Left forelimb (tissue), 1 donor: ENCODE measurements at places on chromosomes 7 and 10.

DNA sequence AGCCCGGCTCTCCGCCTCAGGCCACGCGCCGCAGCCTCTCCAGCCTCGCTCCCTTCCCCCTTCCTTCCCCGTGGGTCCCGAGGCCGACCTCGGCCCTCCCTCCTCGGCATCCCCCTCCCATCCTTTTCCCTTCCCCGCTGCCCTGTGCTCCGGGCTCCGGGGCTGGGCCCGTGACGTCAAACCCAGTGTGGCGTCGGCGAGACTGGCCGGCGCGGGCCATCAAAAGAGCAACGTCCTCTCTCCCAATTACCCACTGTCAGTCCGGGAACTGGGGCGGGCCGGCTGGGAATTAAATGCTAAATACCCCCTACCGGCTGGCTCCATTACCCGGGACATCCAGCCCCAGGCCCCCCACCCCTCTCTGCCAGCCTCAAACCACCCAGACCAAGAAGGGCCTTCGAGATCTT, 2.6 kb upstream of the GATA3 start:
- DNase-seq: no peak

DNA sequence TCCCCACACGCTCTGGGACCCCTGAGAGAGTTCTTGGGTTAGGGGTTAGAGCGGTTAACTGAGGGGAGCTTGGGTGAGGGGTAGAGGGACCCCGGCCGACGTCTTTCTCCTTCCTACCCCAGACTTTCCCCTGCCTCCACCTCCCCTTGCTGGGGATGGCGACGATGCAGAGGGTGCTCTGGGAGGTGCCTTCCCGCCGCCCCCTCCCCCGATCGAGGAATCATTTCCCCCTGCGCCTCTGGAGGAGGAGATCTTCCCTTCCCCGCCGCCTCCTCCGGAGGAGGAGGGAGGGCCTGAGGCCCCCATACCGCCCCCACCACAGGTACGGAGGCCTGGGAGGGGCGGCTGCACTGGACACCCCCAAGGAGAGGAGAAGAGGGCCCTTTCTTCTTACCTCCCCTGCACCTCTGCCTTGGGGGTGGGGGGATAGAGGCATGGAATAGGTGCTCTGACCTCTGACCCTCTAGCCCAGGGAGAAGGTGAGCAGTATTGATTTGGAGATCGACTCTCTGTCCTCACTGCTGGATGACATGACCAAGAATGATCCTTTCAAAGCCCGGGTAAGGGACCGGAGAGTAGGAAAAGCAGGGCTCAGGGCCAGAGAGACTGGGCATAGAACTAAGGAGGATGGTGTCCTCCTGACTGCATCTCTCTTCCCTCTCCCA, 1.1 kb downstream of the ZYX start:
- DNase-seq: no peak

GRCh38 chr7:133234961-133235875, 17.7 kb upstream of the EXOC4 start:
- no peak for DNase-seq

GRCh38 chr10:2294739-2295138, 557.4 kb upstream of the ADARB2 start:
- no peak for DNase-seq

- DNase-seq: no peak
These were observed 3.8 kb upstream of the IL6 start for GRCh38 chr7:22723181-22723601.

DNA sequence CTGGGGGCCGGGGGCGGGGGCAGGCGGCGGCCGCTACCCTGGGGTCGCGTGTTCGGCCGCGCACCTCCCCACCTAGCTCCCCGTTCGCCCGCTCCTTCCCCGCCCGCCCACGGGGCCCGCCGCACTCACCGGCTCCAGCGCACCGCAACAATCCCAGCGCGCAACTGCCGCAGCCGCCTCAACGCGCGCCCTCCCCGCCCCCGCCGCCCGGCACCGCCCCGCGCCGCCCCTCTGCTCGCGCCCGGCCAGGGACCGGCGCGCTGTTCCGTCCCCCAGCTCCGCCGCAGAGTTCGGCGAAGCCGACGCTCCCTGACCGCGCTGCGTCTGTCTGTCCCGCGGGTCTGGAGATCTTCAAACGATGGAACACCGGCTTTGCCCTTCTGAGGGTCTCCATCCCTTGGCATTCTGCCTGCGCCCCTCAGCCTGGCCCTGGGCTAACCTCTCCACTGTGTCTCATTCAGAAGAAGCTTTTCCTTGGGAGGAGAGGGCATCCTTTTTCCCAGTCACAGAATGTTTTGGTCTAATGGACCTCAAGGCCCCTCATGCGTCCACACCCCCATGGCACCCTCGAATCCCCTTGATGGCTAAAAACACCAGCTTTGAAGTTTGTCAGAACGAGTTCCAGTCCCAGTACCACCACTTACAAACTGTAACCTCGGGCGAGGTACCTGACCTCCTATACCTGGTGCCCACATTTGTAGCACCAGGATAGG, at the start of gene NT5C2:
Gene NT5C2, minus strand, starts transcription at position 166 of the 713 bp plus-strand sequence. CDS start 18,314 bp downstream, outside the sequence.
- DNase-seq: peak; percentile 90

- DNase-seq: no peak
These were observed 177.9 kb downstream of the PDE1C start for GRCh38 chr7:31892099-31892829.

DNA sequence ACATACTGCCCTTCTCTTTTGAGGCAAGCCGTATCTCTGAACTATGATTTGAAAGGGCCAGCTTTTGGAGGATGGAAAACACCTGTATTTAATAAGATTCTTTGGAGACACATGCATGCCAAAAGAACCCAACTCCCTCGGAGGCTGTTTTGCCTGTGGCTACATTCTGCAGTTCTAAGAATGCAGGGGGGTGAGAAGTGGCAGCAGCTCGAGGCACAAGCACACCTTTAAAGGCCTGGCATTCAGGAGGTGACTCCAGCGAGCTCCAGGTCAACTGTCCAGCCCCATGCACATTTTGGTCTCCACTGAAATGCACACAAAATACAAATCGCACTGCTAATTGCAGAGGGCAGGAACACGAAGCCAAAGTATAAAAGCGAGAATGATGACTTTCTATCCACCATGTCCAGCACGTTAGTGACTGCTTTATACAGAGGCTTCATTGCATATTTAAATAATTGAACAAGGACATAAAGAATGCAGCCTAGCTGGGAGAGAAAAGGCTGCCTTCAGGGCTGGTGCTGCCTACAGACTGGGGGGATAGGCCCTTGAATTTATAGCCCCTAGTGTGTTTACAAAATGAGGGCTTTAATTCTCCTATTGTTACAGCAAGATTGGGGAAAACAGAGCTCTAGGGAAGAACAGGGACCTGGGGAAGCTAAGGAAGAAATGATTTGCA, 359.3 kb downstream of the PLXNA4 start:
- DNase-seq: no peak

- DNase-seq: no peak
These were observed 116.0 kb downstream of the SLIT1 start for GRCh38 chr10:97069576-97070362.

- DNase-seq: no peak
These were observed 23.9 kb downstream of the OPALIN start for GRCh38 chr10:96334616-96335526.

DNA sequence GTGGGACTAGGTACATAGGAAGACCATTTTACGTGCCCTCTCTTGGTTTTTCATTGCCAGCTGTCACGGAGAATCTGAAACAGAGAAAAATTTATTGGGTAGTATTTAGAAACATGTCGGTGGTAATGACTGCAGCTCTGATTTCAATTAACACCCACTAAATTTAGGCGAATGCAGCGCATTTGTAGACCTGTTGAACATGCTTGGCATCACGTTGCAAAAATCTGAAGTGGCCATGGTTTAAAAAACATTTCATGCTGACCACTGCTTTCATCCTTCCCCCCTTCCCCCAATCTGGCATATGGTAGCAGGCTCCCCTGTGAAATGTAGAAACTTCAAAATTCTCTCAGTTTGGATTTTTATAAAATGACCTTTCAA, 34.0 kb downstream of the LRMDA start:
- no peak for DNase-seq

DNA sequence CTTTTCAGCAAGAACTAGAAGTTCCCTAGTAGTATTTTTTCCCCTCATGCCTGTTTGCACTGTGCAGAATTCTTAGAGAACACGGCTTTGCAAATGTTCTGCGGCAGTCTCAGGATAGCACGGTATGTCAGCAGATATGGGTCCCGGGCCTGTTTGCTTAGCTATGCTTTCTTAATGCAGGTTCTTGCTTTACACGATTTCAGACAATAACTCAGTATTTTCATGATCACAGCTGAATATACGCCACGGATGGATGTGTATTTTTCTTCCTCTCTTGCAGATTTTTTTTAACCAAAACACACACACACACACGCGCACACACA, 137.3 kb downstream of the HECW1 start:
- DNase-seq: no peak

DNA sequence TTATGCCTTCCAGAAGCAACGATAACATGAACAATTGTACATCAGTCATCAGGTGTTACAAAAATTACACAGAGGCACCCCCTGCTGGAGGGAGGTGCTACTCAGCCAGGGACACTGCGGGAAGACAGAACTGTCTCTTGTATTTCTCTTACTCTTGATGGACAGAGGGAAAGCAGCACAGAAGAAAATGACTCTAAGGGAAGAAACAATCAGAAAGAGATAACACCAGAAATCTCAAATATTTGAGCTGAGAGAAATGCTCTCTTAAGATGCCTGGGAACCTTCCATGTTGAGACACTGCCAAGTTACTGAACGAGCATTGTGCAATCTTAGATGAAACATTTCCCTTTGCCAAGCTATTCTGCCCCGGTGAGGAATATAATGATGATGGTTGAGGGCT, 227.6 kb upstream of the NPSR1 start:
- no peak for DNase-seq
